ENCODE measurements at places on chromosomes 1 and 21.

- DNase-seq: no peak
Observed at GRCh38 chr1:181092056-181092455, 3.6 kb downstream of the IER5 start.

GRCh38 chr1:111597426-111597825 is 22.2 kb upstream of the RAP1A start:
- no peak for DNase-seq

DNA sequence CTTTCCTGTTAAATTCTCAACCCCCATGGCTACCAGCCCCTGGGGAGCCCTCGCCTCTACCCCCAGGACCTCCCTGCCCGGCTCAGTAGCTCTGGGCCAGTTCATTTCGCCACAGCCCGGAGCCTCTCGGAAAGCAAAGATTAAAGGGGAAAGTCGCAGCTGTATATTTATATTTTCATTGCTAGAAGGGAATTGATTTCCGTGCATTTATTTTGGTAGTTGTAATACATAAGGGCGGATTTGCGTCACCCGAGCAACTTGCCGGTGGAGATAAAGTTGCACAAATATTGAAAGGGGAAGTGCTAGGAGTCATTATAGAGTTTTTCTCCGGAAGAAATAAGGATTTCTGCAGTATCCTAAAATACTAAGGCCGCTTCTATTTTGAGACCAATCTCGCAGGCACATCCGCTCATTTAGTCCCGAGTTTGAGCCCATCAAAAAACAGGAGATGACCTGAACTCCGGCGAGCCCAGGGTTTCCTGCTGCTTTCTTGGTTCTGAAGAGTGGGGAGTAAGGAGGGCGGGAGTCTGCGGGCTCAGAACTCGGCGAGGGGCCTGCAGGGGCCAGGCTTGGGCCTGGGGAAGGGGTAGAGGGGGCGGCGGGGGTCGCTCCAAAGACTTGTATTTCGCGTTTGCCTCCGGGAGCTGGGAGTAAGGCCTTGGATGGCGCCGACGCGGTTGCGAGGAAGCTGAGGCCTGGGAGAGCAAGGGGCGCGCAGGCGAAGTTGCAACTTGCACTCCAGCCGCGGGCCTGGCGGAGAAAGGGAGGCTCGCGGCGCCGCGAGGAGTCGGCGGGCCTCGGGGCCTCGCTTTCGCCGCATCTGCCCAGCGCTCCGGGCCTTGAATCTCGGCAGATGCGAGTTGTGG is 2.5 kb upstream of the HLX start:
- DNase-seq: no peak

- DNase-seq: peak; percentile 26
Observed at GRCh38 chr1:39184354-39184818, 20.1 kb upstream of the MACF1 start.

DNA sequence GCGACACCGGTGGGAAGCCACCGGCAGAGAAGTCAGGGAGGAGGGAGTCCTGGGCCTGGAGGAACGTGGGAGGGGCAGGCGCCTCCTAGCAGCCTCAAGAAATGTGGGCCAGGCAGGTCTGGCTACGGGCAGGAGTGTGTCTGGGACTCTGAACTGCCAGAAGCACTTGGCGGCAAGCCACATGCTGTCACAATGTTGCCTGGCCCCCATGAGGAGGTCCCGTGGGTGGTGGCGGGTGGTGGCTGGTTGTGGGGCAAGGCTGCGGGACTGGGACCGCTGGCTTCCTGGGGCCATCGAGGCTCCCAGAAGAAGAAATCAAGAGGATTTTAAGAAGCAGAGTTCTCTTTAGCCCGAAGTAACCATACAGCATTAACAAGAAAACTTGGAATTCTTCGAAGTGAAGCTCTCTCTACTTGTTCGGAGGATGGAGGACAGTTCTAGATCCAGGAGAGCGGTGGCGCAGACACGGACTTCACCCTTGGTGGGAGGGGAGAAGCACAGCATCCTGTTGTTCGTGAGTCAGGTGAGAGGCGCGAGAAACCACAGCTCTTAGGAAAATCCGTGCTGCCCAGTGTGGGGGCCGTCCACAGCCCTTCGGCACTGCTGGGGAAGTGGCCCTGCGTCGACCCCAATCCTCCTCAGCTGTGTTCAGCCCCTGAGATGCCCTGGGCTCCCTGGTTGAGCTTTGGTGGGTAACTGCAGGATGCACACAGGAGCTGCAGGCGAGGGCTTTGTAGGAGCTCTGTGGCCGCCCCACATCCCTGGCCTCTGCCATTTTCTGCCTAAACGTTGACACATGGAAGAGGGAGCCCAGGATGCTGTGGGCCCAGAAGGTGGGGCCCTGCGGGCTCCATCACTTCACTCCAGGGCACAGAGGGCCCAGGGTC is 12.4 kb downstream of the SKI start:
- peak; percentile 45 for DNase-seq

DNA sequence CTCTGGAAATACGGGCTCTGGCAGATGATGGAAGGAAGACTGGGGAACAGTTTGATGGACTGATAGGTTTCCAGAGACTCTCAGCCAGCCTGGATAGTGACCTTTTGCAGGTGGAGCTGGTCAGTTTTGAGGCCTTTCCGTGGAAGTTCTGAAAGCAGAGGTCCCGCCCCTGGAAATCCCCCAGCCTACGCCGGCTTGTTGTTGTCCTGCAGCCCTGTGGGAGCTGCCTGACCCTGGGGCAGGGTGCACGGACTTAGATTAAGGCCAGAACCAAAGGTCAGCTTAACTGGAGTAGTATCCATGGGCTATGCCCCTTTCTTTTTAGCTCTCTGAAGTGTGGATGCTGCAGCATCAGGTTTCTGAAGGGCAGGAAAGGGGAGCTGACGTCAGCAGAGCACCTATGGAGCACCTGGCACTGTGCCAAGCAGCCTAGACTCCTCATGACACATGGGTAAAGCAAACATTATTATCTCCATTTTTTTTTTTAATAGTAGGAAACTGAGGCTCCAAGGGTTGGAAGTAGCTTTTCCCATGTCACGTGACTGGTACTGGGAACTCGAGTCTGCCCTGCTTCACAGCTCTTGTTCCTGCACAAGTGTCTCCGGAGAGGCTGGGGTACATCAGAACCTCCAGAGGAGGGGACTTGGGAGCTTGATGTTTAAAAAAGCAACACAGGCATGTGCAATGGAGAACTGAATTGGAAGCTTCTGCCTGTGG is 38.5 kb downstream of the IER5 start:
- DNase-seq: no peak

- DNase-seq: peak; percentile 44
Observed at GRCh38 chr1:167512046-167512654, 6.2 kb downstream of the CD247 start.

GRCh38 chr1:41499591-41499990 is 15.1 kb upstream of the EDN2 start:
- DNase-seq: no peak

DNA sequence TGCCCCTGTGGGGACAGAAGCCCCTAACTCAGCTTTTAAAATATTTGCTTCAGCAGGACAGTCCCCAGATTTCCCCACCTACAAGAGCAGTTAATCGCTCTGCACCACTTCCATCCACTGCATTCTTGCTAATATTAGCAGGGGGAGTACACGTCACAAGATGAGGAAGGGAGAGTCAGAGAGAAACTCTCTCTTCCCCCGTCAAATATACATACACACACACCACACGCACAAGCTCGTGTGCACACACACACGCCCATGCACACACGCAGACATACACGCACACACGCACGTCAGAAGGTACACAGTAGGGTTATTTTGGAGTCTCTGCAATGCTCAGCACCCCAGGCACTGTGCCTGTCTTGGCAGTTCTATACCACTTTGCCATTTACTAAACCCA is 2.1 kb downstream of the CLCA1 start:
- no peak for DNase-seq

GRCh38 chr21:32496568-32496967 is 84.1 kb downstream of the EVA1C start:
- DNase-seq: no peak

DNA sequence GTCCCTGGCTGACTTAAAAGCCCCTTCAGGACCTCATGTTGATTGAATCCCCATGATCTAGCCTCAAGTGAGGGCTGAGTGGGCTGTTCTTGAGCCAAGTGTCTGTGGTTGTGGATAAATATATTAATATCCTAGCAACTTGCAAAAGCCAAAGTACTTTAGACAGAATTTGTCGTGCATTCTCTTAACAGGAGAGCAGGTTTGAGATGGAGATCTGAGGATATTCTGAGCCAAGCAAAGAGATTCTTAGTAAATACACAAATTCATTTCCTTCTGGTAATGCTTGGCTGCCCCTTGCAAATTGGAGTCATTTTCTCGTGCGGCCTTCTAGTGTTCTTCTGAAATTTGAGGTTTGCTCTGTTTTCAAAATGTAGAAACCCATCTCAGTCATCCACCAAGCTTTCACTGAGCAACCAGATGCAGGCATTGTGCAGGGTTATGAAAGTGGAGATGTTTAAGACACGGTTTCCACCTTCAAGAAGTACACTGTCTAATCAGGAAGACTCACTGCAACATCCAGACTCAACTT is 242.1 kb upstream of the JUN start:
- DNase-seq: no peak

DNA sequence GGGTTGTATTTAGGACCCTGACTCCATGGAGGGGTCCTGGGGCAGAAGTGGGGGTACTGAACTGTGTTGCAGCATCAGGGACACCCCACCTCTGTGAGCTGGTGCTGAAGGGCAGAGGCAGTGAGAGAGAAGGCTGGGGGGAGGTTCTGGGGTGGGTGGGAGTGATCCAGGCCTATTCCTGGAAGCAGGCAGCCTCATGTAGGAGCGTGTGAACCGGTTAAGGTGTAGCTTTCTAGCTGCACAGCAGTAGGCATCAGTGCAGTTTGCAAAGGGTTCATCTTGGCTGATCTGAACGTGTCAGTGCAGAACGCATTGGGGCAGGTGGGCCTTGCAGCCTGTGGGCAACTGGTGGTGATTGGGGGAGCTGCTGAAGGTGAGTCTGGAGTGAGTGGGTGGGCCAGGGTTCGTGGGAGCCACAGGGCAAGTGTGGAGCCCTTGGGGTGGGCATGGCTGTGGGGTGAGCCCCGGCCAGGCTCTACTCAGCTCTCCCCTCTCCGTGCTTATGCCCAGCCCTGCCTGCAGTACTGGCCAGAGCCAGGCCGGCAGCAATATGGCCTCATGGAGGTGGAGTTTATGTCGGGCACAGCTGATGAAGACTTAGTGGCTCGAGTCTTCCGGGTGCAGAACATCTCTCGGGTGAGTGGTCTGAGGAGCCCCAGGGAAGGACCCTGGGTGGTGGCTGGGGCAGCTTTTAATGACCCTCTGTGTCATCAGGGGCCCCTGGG is 86.7 kb downstream of the PTPRU start:
- DNase-seq: no peak

GRCh38 chr1:205298191-205298994 is 23.2 kb downstream of the NUAK2 start:
- DNase-seq: no peak

GRCh38 chr1:4397196-4397595 is 257.2 kb upstream of the AJAP1 start:
- DNase-seq: no peak

DNA sequence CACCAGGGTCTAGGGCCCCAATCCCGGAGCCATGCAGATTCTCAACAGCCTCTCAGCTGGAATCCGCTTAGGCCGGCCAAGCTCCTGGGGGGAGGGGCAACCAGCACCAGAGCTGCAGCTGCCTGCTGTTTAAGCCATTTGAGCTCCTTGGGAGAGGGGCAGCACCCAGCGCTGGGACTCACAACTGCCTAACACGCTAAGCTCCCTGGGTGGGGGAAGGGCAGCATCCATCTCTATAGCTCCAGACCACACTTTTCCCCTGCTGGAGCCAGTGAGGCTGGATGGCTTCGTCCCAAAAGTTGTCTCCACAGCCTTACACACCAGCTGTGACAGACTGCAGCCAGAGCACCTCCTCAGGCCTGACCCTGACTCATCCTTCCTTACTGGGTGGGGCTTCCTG is 6.9 kb upstream of the PTGFR start:
- DNase-seq: no peak

DNA sequence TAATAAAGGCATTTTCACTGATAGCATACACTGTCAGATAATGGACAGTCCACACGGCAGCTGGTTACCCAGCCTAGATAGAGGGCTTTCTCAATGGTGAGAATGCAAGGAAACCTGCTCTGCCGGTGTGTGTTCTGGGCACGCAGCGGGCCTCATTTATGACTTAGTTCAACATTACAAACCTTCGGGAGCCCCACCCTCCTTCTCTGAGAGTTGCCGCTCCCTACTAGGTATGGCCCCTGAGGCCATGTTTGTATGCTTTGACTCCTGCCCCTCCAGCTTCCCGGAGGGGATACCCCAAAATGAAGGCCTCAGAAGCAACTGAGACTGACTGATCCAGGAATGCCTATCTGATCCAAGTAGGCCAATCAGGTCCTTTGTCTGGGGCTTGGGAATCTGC is 17.2 kb upstream of the FABP3 start:
- no peak for DNase-seq

DNA sequence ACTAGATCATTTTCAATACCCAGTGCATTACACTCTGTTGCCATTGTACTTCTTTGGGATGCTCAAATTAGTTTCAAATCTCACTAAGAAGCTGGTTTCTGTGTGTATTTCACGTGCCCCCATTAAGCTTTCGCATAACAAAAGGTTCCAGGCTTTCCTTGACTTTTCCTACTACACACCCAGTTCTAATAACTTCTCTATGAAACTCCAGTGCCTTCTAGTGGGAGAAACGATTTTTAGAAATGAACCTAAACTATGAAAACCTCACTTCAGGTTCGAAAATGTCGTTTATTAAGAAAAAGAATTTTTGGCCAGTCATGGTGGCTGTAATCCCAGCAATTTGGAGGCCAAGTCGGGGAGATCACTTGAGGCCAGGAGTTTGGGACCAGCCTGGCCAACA is 2.8 kb downstream of the CFHR4 start:
- DNase-seq: no peak

DNA sequence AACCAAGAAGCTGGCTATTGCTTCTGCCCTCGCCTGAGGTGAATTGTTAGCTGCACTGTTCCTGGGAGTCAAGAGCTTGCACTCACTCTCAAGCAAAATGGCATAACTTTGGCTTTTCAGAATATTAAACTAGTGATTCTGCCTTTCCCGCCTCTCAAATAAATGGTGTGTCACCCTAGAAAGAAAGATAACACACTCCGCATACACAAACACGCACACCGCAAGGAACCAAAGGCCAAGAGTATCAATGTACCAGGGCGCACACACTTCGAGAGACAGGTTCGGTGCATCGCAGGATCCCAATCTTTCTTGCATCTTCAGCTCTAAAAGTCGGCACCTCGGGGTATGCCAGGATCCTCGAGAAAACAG is 470 bp upstream of the RTCA start:
- DNase-seq: no peak

DNA sequence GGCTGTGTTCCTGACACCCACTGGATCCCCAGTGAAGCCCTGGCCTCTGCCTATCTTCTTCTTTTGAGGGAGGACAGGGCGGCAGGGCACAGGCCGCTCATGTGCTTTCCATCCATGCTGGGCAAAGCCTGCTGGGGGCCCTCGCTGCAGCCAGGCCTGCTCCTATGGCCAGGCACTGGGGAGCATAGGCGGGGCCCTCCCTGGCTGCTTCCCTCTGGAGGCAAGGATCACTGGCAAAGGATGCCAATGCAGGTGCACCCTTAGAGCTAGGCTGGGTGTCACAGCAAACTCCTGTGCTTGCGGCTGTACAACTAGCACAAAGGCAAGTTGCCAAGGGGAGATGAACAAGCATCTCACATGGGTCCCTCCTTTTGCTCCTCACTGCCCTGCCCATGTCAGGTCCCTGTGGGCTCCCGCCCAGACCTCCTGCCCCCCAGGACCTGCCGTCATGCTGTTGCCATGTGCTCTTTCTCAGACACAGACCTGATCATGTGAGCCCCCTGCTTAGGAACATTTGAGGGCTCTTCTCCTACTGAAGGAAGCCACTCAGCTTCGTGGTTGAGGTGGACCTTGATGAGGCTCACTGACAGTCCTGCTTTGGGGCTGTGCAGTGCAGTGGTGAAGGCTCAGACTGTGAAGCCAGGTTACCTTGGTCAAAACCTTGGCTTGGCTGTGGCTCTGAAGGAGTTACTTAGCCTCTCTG is 393.6 kb downstream of the PTPRU start:
- no peak for DNase-seq

Measured in CD4-positive, alpha-beta T cell treated with Interleukin-6 for 4 hours (primary cell).